ENCODE measurements at places on chromosomes 7 and 10.

- DNase-seq, result no peak
These were observed 136.9 kb downstream of the KCNMA1 start for GRCh38 chr10:77500754-77501151.

DNA sequence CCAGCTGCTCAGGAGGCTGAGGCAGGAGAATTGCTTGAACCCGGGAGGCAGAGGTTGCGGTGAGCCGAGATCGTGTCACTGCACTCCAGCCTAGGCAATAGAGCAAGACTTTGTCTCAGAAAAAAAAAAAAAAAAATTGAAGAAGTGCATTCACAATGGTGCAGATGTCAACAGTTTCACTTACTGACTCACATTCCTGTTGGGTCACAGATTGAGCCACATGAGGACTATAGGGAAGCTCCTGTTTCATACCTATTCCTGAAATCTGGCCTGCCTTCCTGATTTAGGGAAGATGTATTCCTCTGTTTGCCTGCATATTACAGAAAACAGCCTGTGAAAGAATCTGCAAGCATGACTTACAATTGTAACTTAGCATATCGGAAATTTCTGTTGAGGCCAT is 78.2 kb downstream of the AKR1C4 start:
- no peak for DNase-seq

- no peak for DNase-seq
These were observed 4.6 kb upstream of the FAM170B start for GRCh38 chr10:49138361-49138891.

DNA sequence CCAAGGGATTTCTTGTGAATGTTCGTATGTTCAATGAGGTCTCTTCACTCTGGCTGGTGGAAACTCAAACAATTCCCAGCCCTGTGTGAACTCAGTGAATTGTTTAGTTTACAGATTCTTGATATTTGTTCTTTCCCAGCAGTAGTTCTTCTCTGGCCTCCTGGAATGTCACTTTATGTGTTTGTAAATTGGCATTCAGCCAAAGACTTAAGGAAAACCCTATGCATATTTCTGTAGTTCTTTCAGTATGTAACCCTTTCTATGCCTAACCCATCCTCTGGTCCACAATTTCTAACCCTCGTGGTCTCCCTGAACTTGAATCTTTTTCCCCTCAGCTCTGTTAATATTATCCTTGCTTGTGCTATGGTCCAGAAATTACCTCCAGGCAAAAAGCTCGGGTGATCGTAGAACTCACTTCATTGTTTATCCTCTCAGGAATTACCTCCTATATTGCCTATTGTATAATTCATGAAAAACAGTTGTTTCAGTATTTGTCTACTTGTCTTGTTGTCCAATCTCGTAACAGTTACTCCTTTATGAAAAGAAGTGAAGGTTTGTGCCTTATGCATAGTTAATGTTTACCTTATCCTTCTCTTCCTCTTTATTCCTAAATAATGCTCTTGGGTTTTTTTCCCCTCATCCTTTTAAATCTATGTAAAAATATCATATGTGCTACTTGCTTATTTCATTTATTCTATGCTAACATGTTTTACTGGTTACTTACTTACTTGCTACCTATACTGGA is 23.7 kb upstream of the AGR3 start:
- no peak for DNase-seq

Data from stimulated activated CD4-positive, alpha-beta T cell treated with anti-CD3 and anti-CD28 coated beads, Interleukin-12 subunit alpha, Interleukin-12 subunit beta, amount 100 ng/mL, for 4 hours (primary cell).